ENCODE measurements at places on chromosomes 12 and 14.

GRCh38 chr14:94559638-94560290 lies 1.5 kb upstream of the SERPINA4 start:
- H3K4me3 ChIP-seq = no peak overlapping the region
- H3K4me1 ChIP-seq = no peaks in the 10 kb centered on the region
- no peak overlapping the region for H3K27ac ChIP-seq
- H3K27me3 ChIP-seq = no peaks in the 10 kb centered on the region

- no peaks in the 10 kb centered on the region for H3K36me3 ChIP-seq
- peak; percentile 39 for DNase-seq
- no peak overlapping the region for H3K27ac ChIP-seq
- no peaks in the 10 kb centered on the region for H3K27me3 ChIP-seq
- H3K4me3 ChIP-seq = no peak overlapping the region
These were observed 43.3 kb upstream of the MED13L start for GRCh38 chr12:116320791-116321217.

DNA sequence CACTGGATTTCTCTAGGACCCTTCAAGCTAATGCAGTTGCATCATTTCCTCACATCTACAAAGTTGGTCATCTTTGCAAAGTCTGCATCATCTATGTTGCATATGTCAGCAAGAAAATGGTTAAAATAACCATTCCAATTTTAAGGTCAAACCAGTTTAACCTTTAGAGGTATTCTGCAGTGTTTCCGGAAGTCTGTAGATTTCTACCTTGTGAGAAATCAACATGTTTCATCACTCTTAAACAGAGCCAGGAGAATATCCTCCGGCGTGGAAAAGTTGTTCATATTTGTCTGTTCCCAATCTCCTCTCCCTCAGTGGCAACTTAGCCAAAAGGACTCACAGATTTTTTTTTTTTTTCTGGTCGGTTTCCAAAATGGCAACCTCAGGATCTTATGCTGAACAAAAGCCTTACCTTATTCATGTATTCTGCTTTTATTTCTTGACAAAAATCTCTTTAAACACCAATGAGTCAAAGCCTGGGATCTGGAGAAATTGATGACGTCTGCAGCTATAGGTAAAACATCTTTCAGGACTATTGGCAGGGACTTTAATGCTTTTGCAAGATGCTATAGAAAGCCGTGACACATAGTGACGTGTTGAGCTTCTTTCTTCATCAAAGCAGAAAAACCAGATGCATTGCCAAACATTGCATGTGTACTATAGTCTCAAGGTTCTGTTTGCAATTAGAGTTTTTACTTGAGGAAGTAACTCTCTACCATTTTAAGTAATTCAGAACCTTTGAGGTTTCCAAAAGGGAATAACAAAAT lies 16.0 kb upstream of the CDK17 start:
- H3K27me3 ChIP-seq = no peaks in the 10 kb centered on the region
- peak; percentile 95 for DNase-seq
- no peak overlapping the region for H3K4me3 ChIP-seq
- no peak overlapping the region for H3K27ac ChIP-seq
- no peaks in the 10 kb centered on the region for H3K36me3 ChIP-seq

DNA sequence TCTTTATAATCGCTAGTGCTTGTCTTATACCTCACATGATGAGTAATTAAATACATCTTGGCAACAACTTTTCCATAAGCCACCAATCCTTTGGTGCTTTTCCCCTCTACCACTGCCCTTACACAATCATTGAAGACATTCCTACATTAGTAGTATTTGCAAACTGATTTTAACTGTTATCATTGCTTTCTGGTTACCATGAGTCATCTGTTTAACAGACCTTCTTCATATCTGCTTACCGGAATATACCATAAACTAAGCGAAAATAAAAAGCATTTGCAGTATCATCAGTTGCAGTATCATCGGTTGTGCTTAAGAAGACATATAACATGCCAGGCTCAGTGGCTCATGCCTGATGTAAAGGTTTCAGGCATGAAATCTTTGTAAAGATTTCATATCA lies 54.8 kb upstream of the PLEKHA5 start:
- peak; percentile 74 for DNase-seq
- H3K27ac ChIP-seq = no peak overlapping the region
- H3K4me3 ChIP-seq = no peak overlapping the region
- no peaks in the 10 kb centered on the region for H3K4me1 ChIP-seq

Data from IMR-90 (cell line).